ENCODE measurements at places on chromosomes 16 and 17.

- ATAC-seq: peak; percentile 68
- H3K27me3 ChIP-seq: no peaks in the 10 kb centered on the region
- H3K27ac ChIP-seq: no peak overlapping the region
- H3K36me3 ChIP-seq: no peaks in the 10 kb centered on the region
Observed at GRCh38 chr16:66894948-66895688, 14.8 kb downstream of the PDP2 start.

- H3K4me1 ChIP-seq: peaks cover 8% of the 10 kb centered on the region
- H3K27ac ChIP-seq: no peak overlapping the region
- no peak for ATAC-seq
- no peaks in the 10 kb centered on the region for H3K36me3 ChIP-seq
- no peak overlapping the region for H3K4me3 ChIP-seq
- H3K27me3 ChIP-seq: peaks cover 36% of the 10 kb centered on the region
Observed at GRCh38 chr17:63533433-63534077, 10.4 kb downstream of the KCNH6 start.

- no peak overlapping the region for H3K27ac ChIP-seq
- H3K4me1 ChIP-seq: no peaks in the 10 kb centered on the region
- no peak for ATAC-seq
- H3K27me3 ChIP-seq: no peaks in the 10 kb centered on the region
Observed at GRCh38 chr17:32515677-32516383, 29.0 kb downstream of the CDK5R1 start.

DNA sequence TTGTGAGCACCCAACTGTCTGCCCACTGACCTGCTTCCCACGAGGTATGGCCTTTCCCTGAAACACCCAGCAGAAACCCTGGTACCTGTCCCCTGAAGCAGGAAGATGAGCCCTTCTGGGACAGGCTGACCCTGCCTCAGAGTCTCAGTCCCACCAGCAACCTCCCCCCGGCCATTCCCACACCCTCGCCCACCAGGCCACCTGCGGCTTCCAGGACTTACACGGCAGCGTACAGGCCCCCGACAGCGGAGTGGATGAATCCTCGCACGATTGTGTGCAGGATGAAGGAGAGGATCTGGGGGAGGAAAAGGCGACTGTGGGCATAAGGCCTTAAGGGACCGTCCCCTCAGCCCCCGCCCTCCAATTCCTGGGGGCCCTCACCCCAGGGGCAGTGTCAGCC lies 15.4 kb upstream of the PITPNA start:
- peak overlapping the region; percentile 84 for H3K27ac ChIP-seq
- peaks cover 49% of the 10 kb centered on the region for H3K4me1 ChIP-seq
- no peak for ATAC-seq
- no peaks in the 10 kb centered on the region for H3K36me3 ChIP-seq

DNA sequence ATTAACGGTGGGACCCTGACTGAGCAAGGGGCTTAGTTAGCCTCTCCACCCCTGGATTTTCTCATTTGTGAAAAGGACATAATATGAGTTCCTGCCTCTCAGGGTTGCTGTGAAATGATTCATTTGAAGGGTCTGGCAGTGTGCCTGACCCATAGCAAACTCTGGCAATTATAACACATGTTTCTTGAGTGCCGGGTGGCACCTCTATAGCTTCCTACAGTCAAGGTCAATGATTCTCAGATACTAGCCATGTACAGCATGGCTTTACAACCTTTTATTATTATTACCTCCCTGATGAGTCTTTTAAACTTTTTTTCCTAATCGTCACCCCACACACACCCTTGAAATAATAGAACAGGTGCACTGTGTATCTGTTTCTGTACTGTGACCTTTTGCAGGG lies 42.1 kb downstream of the TMEM114 start:
- H3K27me3 ChIP-seq: peaks cover 71% of the 10 kb centered on the region
- H3K4me1 ChIP-seq: no peaks in the 10 kb centered on the region
- ATAC-seq: no peak
- no peaks in the 10 kb centered on the region for H3K36me3 ChIP-seq
